ENCODE measurements at places on chromosomes 2 and 18.

DNA sequence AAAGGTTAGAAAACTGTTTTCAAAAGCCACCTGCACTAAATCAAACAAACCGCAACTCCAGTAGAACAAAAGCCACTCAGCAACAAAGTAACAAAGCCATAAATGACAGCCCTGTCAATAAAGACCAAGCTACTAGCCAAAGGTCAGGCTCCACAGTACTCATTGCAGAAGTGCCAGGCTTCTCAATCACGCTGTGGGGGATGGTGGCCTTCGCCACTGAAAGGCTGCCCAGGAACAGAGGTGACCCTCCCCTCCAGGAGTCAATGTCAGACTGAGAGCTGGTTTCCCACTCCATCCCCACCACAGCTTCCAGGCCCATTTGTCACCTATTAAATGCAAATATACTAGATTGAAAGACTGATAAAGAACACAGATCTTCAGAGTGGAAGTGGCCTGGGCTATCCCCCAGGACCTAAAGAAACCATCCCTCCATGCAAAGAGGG lies 5.9 kb downstream of the ATP8B1 start:
- no peak for DNase-seq

DNA sequence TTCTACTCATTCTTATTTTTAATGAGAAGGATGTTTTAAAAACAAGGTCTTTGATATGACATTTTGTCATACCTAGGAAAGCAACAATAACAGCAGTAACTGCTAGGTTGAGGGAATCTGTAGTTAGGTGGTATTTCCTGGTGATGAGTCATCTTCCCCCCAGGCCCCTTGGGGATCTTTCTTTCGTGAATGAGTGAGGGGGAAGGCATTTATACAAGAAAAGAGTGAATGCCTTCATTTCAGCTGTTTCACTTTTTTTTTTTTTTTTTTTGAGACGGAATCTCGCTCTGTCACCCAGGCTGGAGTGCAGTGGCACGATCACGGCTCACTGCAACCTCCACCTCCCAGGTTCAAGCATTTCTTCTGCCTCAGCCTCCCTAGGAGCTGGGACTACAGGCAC lies 108.6 kb downstream of the MAP4K4 start:
- DNase-seq = no peak

- no peak for DNase-seq
Measured at GRCh38 chr18:44039216-44039615, 641.5 kb upstream of the SETBP1 start.

- DNase-seq = no peak
Measured at GRCh38 chr2:74503506-74504475, 3.7 kb downstream of the PCGF1 start.

GRCh38 chr2:133993160-133993559 lies 260.7 kb upstream of the MGAT5 start:
- no peak for DNase-seq

DNA sequence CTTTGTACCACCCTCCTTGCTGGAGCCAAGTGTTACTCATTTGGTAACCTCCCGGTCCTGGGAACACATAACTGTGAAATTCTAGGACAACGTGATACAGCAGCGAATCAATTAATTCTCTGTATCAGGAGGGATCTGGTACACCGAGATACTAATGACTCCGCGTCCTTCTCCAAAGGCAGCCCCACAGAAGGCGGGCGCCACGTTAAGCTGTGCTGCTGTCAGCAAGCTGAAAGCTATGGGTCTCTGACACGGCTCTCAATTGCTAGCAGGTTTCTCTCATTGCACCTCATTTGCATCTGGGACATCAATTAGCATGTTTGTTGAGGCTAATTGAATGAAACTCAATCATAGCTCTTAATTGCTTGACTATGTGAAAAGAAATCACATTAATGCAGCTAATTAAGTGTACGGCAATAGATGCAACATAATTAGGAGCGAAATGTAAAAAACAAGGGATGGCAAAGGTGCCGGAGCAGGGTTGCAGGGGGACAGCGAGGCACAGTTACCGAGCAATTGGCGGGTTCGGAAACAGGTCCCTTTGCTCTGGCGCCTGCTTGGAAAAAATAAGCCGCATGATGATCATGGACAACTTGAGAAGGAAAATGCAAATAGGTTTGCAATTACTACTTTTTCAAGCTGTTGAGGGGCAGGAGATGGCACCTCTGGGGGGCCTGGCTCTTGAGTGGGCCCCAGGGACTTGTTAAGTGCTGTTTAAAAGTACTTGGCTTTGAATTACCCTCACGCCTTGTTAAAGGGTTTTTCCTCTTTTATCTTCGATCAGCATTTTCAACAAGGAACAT lies 264.2 kb downstream of the GBX2 start:
- no peak for DNase-seq

GRCh38 chr2:226979004-226979403 lies 143.2 kb downstream of the RHBDD1 start:
- no peak for DNase-seq

All from omental fat pad (tissue), 4 donors.